ENCODE measurements at places on chromosomes 12 and 14.

GRCh38 chr12:99232324-99232723, 415.2 kb upstream of the GARIN6 start:
- no peak overlapping the region for H3K4me3 ChIP-seq
- no peak overlapping the region for H3K27ac ChIP-seq
- H3K27me3 ChIP-seq = no peaks in the 10 kb centered on the region
- no peaks in the 10 kb centered on the region for H3K36me3 ChIP-seq

DNA sequence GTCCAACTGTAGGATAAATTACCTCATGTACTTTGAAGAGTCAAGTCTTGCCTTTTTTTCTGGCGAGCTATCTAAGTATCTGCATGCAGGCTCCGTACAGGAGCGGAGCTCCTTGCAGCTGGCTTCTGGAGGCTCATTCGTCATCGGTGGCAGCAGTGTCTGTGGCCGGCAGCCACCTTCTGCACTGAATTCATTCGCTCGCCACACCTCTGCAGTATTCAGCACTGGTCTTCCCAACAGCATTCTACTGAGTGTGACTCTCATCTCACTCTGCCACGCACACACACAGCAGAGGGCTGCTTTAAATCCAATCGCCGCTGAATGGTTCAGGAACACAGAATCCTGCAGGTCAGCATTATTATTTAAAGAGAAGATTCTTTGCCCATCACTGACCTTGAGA, 200.0 kb downstream of the GLT1D1 start:
- H3K4me1 ChIP-seq = no peaks in the 10 kb centered on the region
- no peak for DNase-seq
- H3K27ac ChIP-seq = no peak overlapping the region
- no peaks in the 10 kb centered on the region for H3K27me3 ChIP-seq
- no peak overlapping the region for H3K4me3 ChIP-seq

GRCh38 chr14:104221636-104222369, 83.4 kb downstream of the KIF26A start:
- no peak overlapping the region for H3K4me3 ChIP-seq
- H3K27ac ChIP-seq = no peak overlapping the region
- no peaks in the 10 kb centered on the region for H3K4me1 ChIP-seq
- no peak for DNase-seq
- no peaks in the 10 kb centered on the region for H3K27me3 ChIP-seq

- H3K27ac ChIP-seq = no peak overlapping the region
- no peak for DNase-seq
- H3K27me3 ChIP-seq = no peaks in the 10 kb centered on the region
- no peak overlapping the region for H3K4me3 ChIP-seq
- no peaks in the 10 kb centered on the region for H3K36me3 ChIP-seq
- no peaks in the 10 kb centered on the region for H3K4me1 ChIP-seq
Measured at GRCh38 chr14:20503898-20504297, 1.4 kb upstream of the RNASE10 start.

DNA sequence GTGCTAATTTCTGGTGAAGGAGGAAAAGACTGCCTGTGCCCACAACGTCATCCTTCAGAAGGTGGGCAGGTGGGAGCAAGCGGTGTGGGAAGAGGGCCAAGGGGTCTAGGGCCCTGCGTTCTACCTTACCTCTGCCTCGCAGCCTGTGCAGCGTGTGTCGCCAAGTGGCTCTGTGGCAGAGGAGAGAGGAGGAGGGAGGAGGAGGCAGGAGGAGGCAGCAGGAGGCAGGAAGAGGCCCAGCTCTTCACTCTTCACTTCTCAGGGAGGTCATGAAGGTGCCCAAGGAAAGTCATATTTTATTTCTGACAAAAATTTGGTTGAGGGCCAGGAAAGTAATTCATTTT, 177.9 kb downstream of the MYRFL start:
- no peak for DNase-seq
- no peak overlapping the region for H3K4me3 ChIP-seq
- H3K4me1 ChIP-seq = no peaks in the 10 kb centered on the region

DNA sequence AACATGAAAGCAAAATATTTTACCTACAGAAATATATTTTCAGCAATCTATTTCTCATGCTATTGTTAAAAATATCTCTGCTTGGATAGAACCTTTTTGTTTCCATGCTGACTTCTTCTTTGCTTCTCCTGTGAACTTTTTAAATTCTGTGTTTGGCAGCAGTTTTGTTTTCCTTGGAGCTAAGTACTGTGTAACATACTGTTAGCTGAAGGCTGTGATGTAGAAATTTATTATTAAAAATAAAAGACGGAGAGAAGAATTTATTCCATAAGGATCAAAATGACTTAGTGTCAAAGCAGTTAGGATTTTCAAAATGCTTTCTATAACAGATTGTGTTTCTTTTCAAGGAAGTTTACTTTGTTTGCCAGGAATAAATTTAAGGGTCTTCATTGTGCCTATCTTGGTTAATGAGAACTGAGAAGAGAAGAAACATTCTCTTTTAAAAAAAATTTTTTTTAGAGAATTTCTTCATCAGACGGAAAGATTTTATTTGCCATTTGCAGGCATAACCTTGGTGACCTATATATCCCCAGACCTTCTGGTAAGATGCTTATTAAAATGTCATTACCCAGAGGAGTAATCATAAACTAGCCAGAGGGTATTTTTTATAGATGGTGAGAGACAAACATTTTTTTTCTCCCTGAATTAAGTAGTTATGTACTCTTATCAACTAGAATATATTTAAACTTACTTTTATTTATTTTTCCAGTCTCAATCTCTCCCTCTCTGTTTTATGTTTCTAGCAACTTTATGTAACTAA, 147.1 kb upstream of the SLCO1C1 start:
- H3K4me3 ChIP-seq = no peak overlapping the region
- H3K27me3 ChIP-seq = no peaks in the 10 kb centered on the region
- no peaks in the 10 kb centered on the region for H3K4me1 ChIP-seq
- H3K27ac ChIP-seq = no peak overlapping the region

GRCh38 chr12:121980191-121980891, 41.3 kb upstream of the BCL7A start:
- no peak for DNase-seq
- no peaks in the 10 kb centered on the region for H3K36me3 ChIP-seq
- H3K4me1 ChIP-seq = peaks cover 2% of the 10 kb centered on the region
- no peaks in the 10 kb centered on the region for H3K27me3 ChIP-seq
- H3K27ac ChIP-seq = peak overlapping the region; percentile 1

DNA sequence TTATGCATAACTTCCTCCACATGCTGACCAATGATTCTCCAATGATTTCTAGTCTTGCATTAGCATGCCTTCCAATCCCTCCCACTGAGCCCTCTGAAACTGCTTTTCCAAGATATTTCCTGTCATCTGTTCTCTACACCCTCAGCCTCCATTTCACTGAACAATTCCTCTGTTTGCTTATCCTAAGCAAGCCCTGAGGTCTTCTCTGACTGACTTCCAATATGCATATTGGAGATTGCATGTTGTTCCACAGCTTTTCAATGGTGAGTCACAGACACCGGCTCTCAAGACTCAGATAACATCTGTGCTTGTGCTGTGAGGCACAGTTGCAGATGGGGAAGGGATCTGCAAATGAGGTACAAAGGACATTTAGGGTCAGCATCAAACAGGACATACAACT, 141.0 kb downstream of the SLC16A7 start:
- no peak overlapping the region for H3K4me3 ChIP-seq
- H3K4me1 ChIP-seq = peaks cover 6% of the 10 kb centered on the region
- peak; percentile 87 for DNase-seq
- H3K36me3 ChIP-seq = no peaks in the 10 kb centered on the region
- no peak overlapping the region for H3K27ac ChIP-seq

GRCh38 chr12:64876388-64877071, 52.1 kb downstream of the TBC1D30 start:
- no peaks in the 10 kb centered on the region for H3K36me3 ChIP-seq
- no peak for DNase-seq
- H3K4me3 ChIP-seq = no peak overlapping the region
- H3K27ac ChIP-seq = no peak overlapping the region
- H3K4me1 ChIP-seq = no peaks in the 10 kb centered on the region
- H3K27me3 ChIP-seq = peaks cover 5% of the 10 kb centered on the region

GRCh38 chr12:42679466-42679865, 89.9 kb upstream of the PRICKLE1 start:
- H3K4me3 ChIP-seq = peak overlapping the region; percentile 3
- peaks cover 9% of the 10 kb centered on the region for H3K4me1 ChIP-seq
- DNase-seq = peak; percentile 71
- H3K27me3 ChIP-seq = no peaks in the 10 kb centered on the region
- no peaks in the 10 kb centered on the region for H3K36me3 ChIP-seq

- no peak for DNase-seq
- H3K27me3 ChIP-seq = no peaks in the 10 kb centered on the region
- H3K4me3 ChIP-seq = no peak overlapping the region
Measured at GRCh38 chr14:53581504-53581903, 375.1 kb downstream of the BMP4 start.

DNA sequence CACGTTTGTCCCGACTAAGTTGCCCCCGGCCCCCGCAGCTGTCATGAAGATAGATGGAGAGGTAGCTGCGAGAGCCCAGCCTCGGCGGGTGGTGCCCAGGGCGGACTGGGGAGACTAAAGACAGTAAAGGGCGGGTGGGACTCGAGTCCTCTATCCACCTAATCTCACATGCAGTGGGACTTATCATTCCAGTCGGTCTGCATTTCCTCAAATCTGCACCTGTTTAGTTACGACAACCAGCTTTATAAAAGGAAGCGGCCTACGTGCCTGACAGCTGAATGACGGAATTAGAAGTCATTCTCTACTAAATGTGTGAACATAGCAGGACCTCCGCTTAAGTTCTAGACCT, 109.8 kb upstream of the EGLN3 start:
- no peaks in the 10 kb centered on the region for H3K36me3 ChIP-seq
- DNase-seq = no peak
- H3K27me3 ChIP-seq = no peaks in the 10 kb centered on the region
- no peak overlapping the region for H3K27ac ChIP-seq

- no peak for DNase-seq
- H3K4me1 ChIP-seq = no peaks in the 10 kb centered on the region
- no peaks in the 10 kb centered on the region for H3K27me3 ChIP-seq
- H3K27ac ChIP-seq = no peak overlapping the region
Measured at GRCh38 chr12:104358353-104359003, 54.9 kb downstream of the EID3 start.

- peak overlapping the region; percentile 64 for H3K4me3 ChIP-seq
- H3K27me3 ChIP-seq = no peaks in the 10 kb centered on the region
- H3K4me1 ChIP-seq = peaks cover 37% of the 10 kb centered on the region
- H3K36me3 ChIP-seq = peaks cover 30% of the 10 kb centered on the region
- DNase-seq = no peak
- H3K27ac ChIP-seq = no peak overlapping the region
Measured at GRCh38 chr12:121810833-121811433, 7.1 kb downstream of the SETD1B start.

Measured in astrocyte (in vitro differentiated cells and primary cell).